ENCODE measurements at places on chromosomes 1 and 21. TPM values are rescaled to one million over a fixed set of nuclear protein-coding genes. Genes with fewer than 3 reads are reported as not detected.

- DNase-seq = no peak
These were observed 213.5 kb upstream of the PTGFR start for GRCh38 chr1:78277253-78277652.

DNA sequence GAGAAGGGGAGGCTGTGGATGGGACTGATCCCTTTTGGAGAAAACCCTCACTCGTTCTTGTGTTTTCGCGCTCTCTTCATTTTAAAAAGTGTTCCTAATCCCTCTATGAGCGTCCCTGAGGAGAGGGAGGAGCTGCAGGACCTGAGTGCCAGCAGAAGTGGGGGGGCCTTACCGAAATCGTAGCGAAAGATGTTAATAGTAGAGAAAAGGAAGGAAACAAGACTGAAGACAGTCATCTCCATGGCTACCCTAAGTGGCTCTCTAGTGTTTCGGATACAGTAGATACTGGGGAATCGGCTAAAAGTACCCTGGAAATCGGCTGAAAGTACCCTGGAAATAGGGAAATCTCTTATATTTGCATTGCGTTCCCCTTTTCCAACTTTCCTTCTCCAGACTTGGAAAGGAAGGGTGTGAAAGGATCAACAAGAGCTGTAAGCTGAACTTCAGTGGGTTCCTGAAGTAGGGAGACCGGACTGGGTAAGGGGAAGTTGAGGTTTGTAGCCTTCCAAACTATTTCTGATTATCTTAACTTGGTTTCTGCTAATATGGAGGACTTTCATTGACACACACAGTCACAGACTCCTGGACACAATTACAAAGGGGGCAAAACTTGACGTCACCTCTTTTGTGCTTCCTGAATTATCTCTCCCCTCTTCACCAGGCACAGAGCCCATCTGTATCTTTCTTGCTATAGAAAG is 486 bp upstream of the DSTYK start:
- DNase-seq = no peak

DNA sequence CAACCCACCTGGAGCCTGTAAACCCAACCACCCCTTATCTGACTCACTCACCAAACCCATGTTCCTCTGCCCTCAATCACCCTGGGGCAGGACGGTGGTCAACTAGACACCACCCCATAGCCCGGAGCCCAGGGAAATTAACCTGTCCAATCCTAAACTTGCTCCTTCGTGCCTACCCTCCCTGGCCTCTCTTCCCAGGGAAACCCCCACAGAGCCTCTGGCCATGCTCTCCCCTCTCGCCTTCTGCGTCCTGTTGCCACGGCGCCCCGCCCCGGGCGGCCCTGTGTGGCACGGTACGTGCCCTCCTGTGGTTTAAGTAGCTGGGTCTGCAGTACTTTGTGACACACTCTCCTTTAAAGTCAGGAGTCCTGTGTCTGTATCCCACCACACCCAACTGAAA is 4.0 kb upstream of the FTCD start:
- no peak for DNase-seq

- DNase-seq = no peak
These were observed 19.5 kb downstream of the S100B start for GRCh38 chr21:46585191-46585953.

DNA sequence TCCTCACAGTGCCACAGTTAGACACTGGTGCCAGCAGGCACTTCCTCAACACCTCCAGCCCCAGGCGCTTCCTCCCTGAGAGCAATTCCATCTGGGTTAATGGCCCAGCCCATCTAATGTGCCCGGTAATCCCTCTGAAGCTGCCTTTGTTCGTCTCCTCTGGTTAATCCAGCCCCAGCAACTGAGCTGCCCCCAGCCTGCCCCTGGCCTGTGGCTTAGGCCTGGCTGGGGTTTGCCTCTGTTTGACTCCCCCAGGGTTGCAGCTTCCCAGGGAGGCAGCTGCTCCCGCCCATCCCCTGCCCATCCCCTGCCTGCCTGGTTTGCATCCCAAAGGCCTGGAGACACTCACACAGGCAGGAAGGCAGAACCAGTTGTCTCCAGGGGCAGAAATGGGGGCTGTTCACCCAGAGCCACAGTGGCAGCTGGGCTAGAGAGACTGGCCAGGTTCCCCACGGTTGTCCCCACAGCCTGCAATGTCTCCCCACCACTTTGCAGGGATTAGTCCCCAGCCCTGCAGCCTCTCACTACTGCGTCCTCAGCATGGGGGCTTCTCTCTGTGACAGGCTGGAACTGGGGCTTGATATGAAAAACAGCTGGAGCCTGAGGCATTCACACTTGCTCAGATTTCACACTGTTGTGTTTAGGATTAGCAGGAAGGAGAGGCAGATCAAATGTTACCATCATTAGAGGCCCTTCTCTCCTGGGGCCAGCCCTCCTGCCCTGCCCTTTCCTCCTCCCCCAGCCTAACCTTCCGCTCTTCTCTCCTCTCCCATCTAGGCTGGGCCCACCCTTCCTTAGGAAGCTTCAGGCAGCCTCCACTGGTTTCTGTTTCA is 120.2 kb downstream of the TLR5 start:
- DNase-seq = no peak

DNA sequence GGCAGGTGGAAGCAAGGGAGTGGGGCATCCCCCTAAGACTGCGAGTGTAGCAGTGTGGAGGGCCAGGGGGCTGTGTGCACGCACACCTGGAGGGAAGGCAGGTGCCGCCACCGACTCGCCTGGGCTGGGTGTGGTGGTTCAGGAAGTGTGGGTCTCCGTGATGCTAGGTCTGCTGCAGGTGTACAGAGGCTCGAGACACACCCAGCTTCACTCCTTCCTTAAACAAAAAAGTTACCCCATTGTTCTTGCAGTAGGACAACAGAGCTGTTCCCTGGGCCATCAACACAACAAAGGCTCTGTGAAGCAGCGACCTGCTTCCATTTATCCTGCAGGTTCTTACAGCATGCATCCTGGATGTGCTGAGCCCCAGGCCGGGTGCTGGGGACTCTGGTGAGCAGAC is 100.4 kb upstream of the TMEM51 start:
- DNase-seq = no peak

DNA sequence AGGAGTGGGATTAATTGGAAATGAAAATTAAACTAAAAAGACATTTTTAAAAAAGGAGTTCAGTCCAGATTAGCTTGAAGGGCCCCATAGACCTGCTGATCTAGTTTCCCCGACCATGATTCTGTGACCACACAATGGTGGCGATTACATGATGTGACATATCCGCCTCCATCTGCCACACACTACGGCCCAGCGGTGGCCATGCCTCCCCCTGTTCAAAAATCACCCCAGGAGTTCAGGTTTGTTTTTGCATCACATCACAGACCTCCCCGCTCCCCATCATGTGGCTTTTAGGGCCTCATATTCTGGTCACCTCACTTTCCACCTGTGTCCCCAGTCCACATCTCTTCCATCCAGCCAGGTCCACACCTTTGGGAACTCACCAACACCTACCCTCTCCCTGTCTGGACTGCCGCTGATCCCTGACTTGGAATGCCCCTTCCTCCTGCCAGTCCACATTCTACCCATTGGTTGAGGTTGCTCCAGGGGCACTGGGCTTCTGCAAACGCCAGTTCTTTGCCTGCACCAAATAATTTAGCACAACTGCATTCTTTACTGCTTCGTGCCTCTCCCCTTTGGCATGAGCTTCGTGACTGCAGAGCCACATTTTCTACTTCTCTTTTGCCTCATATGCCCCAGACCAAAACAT is 38.9 kb downstream of the CD247 start:
- no peak for DNase-seq

GRCh38 chr1:248810727-248811513 is 14.8 kb downstream of the SH3BP5L start:
- DNase-seq = no peak

Gene KPNA6
- 45.2 TPM for total RNA-seq

Gene SELP
- 1.8 TPM for total RNA-seq

Gene PLA2G2F
- total RNA-seq = not detected

Gene SPRR3
- not detected for total RNA-seq

Measured in pulmonary artery endothelial cell (primary cell).